ENCODE measurements at places on chromosomes 7 and 10.

GRCh38 chr10:71339796-71340589 is 20.9 kb downstream of the SLC29A3 start:
- DNase-seq = no peak

DNA sequence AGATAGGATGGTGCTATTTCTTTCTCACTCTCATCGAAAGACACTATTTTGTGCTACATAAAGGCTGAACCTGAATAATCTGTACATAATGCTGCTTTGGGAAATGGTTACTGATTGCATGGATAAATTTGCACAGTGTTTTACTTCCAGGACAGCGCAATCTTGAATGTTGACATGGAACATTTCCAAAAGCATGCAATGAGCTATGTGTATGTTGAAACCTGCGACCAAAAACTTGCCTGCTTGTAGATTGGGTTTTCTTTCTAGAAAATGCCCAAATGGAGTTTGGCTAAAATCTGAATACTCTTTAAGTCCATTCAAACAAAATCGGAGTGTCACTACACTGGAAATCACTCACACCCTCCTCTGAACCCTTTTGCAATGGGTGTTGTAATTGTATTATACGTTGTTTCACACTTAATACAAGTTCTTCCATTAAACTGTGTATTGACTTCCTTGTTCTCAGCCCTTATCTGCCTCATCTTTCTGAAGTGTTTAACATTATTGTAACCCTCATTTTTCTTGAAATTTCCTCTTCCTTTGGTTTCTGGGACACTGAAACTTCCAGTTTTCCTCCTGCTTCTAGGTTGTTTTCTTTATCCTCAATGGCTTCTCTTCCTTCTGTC is 73.7 kb upstream of the CAPZA2 start:
- no peak for DNase-seq

GRCh38 chr10:103244666-103245271 is 918 bp upstream of the RPEL1 start:
- DNase-seq = peak; percentile 92

DNA sequence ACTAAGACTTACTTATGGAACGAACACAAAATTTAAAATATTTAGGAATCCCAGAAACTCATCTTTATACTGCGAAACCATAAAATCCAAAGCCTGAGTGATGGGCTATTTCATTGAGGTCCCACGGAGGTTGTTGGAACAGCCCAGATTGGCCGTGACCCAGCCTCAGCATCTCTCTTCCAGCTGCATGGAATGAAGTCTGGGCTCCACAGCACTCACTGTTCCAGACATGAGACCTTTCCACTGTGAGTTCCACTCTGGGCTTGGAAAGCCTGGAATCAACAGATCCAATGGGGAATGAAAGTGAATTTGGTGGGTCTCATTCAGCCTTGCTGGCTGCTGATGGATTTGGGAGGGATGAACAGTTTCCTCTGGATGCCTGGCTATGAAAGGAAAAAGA is 184.9 kb downstream of the EMX2 start:
- DNase-seq = no peak

GRCh38 chr7:51764976-51765375 is 448.4 kb upstream of the COBL start:
- no peak for DNase-seq

GRCh38 chr7:116632384-116632783 is 39.6 kb upstream of the MET start:
- DNase-seq = no peak

GRCh38 chr7:108290459-108291151 is 160.4 kb upstream of the LAMB4 start:
- DNase-seq = no peak

- DNase-seq = no peak
These were observed 44.7 kb downstream of the KIFBP start for GRCh38 chr10:69033256-69033655.

DNA sequence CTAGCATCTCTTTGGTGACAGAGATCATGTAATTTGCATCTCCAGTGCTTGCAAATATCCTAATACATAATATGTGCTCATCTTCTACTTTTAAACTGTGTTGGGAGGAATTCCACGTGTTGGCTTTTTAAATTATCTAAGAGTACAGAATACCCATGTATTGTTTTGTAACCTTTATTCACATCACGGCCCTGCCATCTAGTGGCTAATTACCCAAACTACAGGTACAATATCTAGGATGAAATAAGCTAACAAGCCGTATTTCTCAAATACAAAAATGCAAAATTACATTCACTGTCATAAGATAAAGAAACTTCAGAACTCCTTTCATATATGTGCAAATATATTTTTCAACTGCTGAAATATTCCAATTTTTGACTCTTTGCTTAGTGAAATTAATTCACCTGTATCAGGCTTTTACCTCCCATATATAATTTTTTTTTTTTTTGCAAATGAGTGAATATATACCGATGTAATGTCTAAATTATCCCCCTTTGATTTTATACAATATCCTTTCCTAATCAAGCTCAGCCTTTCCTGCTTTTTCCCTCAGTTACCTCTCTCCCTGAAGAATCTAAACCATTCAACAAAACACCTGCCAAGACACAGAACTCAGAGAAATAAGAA is 30.3 kb upstream of the LSM8 start:
- peak; percentile 26 for DNase-seq

- no peak for DNase-seq
These were observed 41.0 kb downstream of the UBE2H start for GRCh38 chr7:129911790-129912189.

GRCh38 chr10:17877121-17877520 is 68.0 kb downstream of the MRC1 start:
- no peak for DNase-seq

- DNase-seq = peak; percentile 82
These were observed 16.1 kb downstream of the ANKRD16 start for GRCh38 chr10:5873515-5873995.

DNA sequence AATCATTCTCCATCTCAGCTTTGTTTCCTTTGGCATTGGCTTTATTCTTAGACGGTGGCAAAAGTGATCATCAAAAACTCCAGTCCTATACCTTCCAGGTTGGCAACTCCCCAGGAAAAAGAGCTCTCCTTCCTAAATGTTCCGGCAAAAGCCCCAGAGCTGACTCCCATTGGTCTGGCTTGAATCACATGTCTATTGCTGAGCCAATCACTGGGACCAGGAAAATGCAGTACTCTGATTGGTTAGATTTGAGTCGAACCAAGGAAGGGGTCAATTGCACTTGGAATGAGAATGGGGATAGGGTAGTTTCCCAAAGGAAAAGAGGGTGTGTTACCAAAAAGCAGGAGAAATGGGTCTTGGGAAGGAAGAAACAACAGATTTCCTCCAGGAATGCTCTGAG is 22.3 kb downstream of the LEP start:
- DNase-seq = no peak

- no peak for DNase-seq
These were observed 94.9 kb downstream of the CARD11 start for GRCh38 chr7:2948749-2949148.

DNA sequence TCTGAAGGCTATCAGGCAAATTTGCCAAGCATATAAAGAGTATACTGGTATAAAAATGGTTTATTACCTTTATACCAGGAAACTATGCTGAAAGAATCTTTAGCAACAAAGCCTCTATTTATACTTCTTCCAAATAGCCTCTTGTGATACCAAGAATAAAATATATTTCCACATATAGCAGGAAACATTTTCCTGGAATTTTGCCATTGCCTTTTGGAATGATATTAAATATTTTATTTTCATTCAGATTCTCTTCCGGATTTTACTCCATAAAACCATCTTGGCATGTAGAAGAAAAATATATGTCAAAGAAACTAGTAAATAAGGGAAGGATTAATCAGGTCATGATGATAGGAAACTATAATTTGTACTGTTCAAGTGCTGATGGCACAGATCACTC is 17.7 kb downstream of the SOSTDC1 start:
- DNase-seq = no peak

GRCh38 chr7:45216181-45216580 is 58.6 kb downstream of the RAMP3 start:
- DNase-seq = no peak

- DNase-seq = no peak
These were observed 669.4 kb downstream of the INHBA start for GRCh38 chr7:41033500-41033899.

DNA sequence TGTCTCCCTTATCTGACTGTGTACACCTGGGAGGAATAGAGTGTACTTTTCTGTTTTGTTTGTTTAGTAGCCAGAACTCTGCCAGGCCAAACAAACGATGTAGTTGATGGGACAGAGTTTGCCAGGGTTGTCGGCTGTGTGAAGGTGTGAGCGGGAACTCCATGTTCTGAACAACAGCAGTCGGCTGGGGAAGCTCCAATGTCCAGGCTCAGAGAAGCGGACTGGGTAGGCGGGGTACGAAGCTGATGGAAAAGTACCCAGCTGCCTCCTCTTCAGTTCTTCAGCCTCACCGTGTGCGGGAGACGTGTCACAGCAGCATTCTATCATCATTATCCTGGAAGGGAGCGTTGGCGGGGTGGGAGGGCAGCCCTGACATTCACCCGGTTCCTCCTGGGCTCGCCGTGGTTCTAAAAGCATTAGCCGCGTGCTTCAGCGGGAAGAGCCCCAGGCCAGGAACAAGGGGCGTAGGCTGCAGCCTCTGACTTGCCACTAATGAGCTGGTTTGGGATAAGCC is 52.9 kb downstream of the PFKFB3 start:
- no peak for DNase-seq

DNA sequence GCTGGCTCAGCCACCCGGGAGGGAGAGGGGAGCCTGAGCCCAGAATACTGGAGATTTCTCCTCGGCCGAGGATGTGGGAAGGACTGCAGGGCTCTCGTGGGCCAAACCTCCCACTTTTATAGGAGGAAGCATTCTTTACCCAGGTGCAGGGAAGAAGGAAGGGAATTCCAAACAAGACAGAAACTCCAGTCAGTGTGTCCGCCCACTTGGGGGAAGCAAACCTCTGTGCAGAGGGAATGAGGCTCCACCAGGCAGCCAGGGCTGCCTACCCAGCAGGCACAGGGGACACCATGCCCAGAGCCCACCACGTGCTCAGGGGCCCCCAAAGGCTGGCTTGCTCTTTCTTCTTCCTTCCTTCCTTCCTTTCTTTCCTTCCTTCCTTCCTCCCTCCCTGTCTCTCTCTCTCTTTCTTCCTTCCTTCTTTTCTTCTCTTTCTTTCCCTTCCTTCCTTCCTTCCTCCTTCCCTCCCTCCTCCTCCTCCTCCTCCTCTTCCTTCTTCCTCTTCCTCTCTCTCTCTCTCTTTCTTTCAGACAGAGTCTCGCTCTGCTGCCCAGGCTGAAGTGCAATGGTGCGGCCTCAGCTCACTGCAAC is 15.4 kb upstream of the FZD9 start:
- peak; percentile 7 for DNase-seq

DNA sequence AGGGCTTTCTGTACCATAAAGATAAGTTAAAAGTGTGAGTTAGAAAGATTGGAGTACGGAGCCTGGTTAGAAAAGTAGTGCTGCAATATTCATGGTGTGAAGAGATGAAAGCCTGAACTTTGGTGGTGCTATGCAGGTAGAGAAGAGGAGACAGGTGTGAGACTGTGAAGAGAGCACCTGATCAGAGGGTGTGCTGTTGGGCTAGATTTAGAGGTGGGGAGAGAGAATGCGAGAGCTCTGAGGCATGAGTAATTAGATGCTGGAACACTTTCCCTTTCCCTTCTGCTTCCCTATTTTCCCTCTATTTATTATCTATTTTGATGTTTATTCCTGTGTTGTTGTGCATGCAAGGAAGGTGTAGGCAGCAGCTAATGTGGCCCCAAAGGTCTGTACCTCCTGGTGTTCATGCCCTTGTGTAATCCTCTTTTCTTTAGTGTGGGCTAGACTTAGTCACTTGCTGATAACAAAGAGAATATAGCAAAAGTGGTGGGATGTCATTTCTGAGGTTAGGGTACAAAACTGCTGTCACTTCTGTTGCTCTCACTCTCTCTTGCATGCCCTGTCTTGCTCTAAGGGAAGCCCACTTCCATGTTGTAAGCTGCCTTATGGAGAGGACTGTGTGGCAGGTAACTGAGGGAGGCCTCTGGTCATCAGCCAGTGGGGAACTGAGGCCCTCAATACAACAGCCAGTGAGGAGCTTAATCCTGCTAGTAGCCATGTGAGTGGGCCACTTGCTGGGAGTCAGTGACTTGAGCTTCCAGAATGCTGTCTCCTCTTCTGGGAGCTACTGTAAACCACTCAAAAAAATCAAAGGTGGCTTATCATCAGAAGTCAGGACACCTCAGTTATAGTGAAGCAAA is 2.6 kb upstream of the ATXN7L1 start:
- no peak for DNase-seq

DNA sequence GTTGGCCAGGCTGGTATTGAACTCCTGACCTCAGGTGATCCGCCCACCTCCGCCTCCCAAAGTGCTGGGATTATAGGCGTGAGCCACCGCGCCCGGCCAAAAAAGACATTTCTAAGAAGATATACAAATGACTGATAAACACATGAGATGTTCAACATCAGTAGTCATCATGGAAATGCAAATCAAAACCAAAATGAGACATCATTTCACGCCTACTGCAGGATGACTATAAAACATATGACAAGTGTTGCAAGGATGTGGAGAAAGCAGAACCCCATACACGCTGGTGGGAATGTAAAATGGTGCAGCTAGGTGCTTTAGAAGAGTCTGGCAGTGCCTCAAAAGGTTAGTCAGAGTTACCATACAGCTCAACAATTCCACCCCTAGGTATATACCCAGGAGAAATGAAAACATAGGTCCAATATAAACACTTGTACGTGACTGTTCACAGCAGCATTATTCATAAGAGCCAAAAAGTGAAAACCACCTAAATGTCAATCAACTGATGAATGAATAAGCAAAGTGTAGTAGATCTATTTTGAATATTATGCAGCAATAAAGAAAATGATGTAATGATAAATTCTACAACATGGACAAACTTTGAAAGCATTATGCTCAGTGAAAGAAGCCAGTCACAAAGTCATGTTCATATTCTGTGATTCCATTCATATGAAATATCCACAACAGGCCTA is 24.5 kb downstream of the TMEM209 start:
- DNase-seq = no peak

GRCh38 chr10:33353853-33354252 is 19.4 kb upstream of the NRP1 start:
- DNase-seq = no peak

DNA sequence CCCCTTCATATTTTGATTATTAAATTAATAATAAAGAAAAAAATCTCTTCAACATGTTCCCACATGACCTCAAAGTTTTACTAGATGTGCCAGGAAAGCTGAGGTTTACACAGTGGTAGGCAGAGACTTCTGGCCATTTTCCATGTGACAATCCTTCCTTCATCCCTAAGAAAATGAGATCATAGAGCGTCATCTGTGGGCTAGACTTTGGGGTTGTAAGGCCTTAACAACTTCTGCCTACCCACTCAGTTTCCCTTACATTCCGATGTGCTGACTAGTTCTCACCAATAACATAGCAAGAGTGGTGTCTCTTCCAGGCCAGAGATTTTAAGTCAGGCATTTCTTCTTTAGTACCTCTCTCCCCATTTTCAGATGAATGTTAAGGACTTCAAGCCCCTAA is 171.1 kb upstream of the PHF14 start:
- DNase-seq = peak; percentile 40

DNA sequence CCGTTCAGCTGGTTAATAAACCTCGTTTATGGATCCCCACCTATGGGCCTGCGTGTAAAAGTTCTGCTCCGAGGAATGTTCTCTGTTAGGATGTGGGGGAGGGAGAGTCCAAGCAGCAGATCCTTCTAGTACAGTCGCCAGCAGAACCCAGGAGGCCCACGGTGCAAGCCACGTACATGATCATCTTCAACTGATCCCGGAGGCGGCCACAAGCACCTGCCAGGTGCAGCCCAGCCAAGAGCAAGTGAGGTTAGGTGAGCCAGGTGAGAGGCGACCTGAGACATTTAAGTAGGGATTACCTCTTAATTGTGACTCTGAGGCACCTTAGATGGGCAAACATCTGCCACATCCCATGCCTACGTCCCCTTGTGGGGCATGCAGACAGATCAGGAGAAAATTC is 18.0 kb upstream of the FGFR2 start:
- DNase-seq = no peak

- DNase-seq = no peak
These were observed 30.6 kb downstream of the WDR37 start for GRCh38 chr10:1086787-1087186.

All from AG20443 (cell line).